ENCODE measurements at places on chromosomes 16 and 17.

DNA sequence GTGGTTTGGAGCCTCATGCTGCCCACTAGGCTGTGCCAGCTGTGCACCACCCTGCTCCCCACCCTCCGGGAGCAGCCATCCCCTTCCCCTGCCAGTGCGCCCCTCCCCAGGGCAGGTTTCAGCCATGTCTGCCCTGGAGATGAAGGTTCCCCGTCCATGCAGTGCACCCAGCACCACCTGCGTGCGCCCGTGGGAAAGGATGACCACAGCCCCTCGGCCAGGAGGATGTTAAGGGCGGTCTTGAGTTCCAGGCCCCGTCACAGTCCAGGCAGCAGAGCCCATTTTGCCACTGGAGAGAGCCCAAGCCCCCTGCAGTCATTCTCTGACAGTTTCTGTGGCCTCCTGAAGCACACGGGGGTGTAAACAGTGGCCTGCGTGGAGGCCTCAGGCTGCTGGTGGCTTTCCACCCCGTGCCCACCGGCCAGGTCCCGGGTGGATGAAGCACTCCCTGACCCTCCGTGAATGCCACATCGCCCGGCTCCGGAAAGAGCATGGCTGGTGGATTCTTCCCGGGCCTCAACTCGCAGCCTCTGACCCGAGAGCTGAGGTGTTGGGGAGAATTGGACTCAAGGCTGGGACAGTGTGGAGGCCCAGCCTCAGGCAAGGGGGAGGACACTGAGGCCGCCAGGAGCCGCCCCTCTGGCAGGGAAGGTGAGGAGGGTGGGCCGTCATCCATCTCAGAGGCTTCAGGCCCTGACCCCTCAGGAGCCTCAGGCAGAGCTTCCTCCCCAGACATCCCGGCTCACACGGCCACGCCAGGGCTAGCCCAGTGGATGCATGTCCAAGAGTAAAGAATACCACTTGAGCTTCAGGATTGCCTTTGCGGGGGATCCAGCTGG lies 69.7 kb upstream of the CHMP6 start:
- peaks cover 74% of the 10 kb centered on the region for H3K36me3 ChIP-seq
- no peaks in the 10 kb centered on the region for H3K27me3 ChIP-seq
- DNase-seq = no peak
- no peaks in the 10 kb centered on the region for H3K4me1 ChIP-seq

DNA sequence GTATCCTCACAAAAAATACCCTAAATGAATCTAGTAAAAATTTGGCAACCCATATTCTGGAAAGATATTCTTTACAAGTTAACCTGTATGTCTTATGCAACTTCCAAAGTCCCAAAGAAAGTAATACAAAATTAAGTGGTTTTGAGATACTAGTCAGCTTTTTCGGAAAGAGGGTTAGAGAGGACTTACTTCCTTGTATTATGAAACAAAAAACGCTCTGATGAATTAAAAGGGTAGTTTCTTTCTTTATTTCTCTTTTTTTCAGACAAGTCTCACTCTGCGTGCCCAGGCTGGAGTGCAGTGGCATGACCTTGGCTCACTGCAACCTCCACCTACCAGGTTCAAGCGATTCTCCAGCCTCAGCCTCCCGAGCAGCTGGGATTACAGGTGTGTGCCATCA lies 51.6 kb downstream of the KANSL1 start:
- no peaks in the 10 kb centered on the region for H3K27me3 ChIP-seq
- peak overlapping the region; percentile 11 for H3K4me3 ChIP-seq
- H3K27ac ChIP-seq = peak overlapping the region; percentile 18
- H3K4me1 ChIP-seq = peaks cover 65% of the 10 kb centered on the region
- peak; percentile 46 for DNase-seq

DNA sequence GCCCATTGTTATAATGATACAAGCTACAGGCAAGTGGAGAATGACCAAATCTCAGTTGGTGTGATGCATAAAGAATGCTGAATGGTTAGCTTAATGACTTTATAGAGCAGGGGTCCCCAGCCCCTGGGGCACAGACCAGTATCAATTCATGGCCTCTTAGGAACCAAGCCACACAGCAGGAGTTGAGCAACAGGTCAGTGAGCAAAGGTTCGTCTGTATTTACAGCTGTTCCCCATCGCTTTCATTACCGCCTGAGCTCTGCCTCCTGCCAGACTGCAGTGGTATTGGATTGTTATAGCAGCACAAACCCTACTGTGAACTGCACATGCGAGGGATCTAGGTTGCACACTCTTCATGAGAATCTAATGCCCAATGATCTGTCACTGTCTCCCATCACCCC lies 114.0 kb upstream of the ZFHX3 start:
- H3K4me1 ChIP-seq = peaks cover 22% of the 10 kb centered on the region
- H3K36me3 ChIP-seq = no peaks in the 10 kb centered on the region
- no peaks in the 10 kb centered on the region for H3K27me3 ChIP-seq
- no peak overlapping the region for H3K4me3 ChIP-seq
- no peak overlapping the region for H3K27ac ChIP-seq

- no peak overlapping the region for H3K4me3 ChIP-seq
- H3K4me1 ChIP-seq = peaks cover 69% of the 10 kb centered on the region
- no peak overlapping the region for H3K27ac ChIP-seq
- DNase-seq = peak; percentile 36
These were observed 95.5 kb downstream of the SDK2 start for GRCh38 chr17:73548620-73549311.

DNA sequence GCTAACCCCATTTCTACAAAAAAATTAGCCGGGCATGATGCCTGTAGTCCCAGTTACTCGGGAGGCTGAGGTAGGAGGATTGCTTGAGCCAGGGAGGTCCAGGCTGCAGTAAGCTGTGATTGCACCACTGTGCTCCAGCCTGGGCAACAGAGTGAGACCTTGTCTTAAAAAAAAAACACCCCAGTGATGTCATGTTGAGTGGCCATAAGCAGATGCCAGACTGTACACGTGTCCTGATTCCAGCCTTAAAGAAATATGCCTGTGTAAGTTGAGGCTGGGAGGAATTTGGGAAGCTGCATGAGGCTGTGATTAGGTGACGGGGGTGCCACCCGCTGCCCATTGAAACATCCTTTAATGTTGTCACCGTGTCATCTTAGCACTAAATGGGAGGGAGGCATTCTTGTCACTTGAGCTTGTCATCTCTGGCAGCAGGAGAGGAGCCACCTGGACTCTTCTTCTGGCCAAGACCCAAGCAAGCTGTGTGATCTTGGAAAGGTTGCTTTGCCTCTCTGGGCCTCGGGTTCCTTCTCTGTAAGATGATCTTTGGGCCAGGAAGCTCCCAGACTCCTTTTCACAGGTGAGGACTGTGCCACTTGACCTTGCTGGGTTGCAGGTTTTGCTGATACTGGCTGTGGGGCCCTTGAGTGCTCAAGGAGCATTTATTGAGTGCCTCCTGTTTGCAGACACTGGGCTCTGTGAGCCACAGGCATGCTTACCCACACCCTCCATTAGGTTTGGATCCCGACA lies 98.3 kb upstream of the CIBAR2 start:
- no peak for DNase-seq
- H3K36me3 ChIP-seq = no peaks in the 10 kb centered on the region
- no peak overlapping the region for H3K27ac ChIP-seq
- H3K27me3 ChIP-seq = no peaks in the 10 kb centered on the region
- no peak overlapping the region for H3K4me3 ChIP-seq

DNA sequence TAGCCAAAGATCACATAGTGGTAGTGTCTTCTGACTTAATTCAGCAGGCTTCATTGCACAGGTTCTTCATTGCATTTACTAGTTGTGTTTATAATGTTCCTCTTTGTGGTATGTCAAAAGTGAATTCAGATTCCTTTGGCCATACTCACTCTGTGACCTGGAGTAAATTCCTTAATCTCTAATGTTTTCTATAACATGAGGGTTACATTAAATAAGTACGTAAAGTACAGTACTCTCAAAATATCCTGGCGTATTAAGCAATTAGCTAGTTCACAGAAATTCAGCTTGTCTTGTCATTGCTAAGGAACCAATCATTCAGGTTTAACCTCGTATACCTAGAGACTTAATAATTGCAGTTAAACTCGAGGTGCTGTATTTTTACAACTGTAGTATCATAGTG lies 4.2 kb downstream of the RPS6KB1 start:
- peaks cover 9% of the 10 kb centered on the region for H3K4me1 ChIP-seq
- H3K27ac ChIP-seq = no peak overlapping the region
- no peak for DNase-seq

GRCh38 chr16:84277244-84277823 lies 17.3 kb upstream of the WFDC1 start:
- peaks cover 4% of the 10 kb centered on the region for H3K27me3 ChIP-seq
- DNase-seq = peak; percentile 65
- no peaks in the 10 kb centered on the region for H3K4me1 ChIP-seq
- no peaks in the 10 kb centered on the region for H3K36me3 ChIP-seq

- no peaks in the 10 kb centered on the region for H3K36me3 ChIP-seq
- H3K27me3 ChIP-seq = peaks cover 1% of the 10 kb centered on the region
- no peak overlapping the region for H3K4me3 ChIP-seq
- DNase-seq = no peak
- no peak overlapping the region for H3K27ac ChIP-seq
These were observed 2.5 kb upstream of the SLC13A2 start for GRCh38 chr17:28470914-28471366.

- no peak overlapping the region for H3K27ac ChIP-seq
- no peaks in the 10 kb centered on the region for H3K27me3 ChIP-seq
- peak overlapping the region; percentile 28 for H3K4me3 ChIP-seq
- DNase-seq = peak; percentile 94
These were observed 2.6 kb upstream of the PITPNC1 start for GRCh38 chr17:67374329-67375053.

GRCh38 chr16:4407543-4408322 lies 8.7 kb downstream of the CORO7 start:
- H3K4me3 ChIP-seq = no peak overlapping the region
- no peak overlapping the region for H3K27ac ChIP-seq
- DNase-seq = no peak
- no peaks in the 10 kb centered on the region for H3K4me1 ChIP-seq

GRCh38 chr17:1896243-1897104 lies 66.7 kb downstream of the RPA1 start:
- H3K4me3 ChIP-seq = no peak overlapping the region
- H3K27ac ChIP-seq = no peak overlapping the region
- no peaks in the 10 kb centered on the region for H3K4me1 ChIP-seq
- no peak for DNase-seq

- no peak within 1 kb of the TSS for H3K4me3 ChIP-seq
- no peaks in the 10 kb centered on the region for H3K36me3 ChIP-seq
- peak; percentile 65 for DNase-seq
- no peaks in the 10 kb centered on the region for H3K4me1 ChIP-seq
- no peaks in the 10 kb centered on the region for H3K27me3 ChIP-seq
These were observed at the start of gene TMEM100 for GRCh38 chr17:55722742-55723487. TSS of gene TMEM100 (minus strand) at chr17:55722864. CDS start at chr17:55721070, 1,794 bp downstream.

DNA sequence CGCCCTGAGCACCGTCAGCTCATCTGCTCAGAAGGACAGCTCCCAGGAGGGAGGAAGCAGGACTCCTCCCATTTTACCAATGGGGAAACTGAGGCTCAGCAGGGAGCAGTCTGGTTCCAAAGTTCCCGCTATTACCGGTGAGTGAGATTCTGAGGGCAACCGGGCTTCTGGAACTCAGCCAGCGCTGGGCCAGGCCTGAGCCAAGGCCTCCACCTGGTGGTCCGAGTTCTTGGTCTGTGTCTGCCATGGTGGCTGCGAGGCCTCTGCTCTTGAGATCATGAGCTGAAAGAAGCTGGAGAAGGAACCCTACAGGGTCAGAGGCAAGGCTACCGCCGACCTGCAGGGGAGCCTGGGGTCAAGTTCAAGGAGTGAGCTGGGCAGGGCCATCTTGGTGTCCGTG lies 110.8 kb upstream of the GSE1 start:
- DNase-seq = no peak
- H3K27me3 ChIP-seq = no peaks in the 10 kb centered on the region
- no peak overlapping the region for H3K27ac ChIP-seq
- no peaks in the 10 kb centered on the region for H3K4me1 ChIP-seq
- no peak overlapping the region for H3K4me3 ChIP-seq

- no peaks in the 10 kb centered on the region for H3K36me3 ChIP-seq
- no peaks in the 10 kb centered on the region for H3K27me3 ChIP-seq
- DNase-seq = no peak
- H3K4me3 ChIP-seq = no peak overlapping the region
These were observed 815.5 kb downstream of the KCNJ18 start for GRCh38 chr17:22507823-22508222.

GRCh38 chr17:81740395-81740961 lies 28.4 kb downstream of the SLC25A10 start:
- peak; percentile 29 for DNase-seq
- H3K27me3 ChIP-seq = peaks cover 18% of the 10 kb centered on the region
- H3K36me3 ChIP-seq = no peaks in the 10 kb centered on the region
- H3K27ac ChIP-seq = no peak overlapping the region
- H3K4me1 ChIP-seq = peaks cover 12% of the 10 kb centered on the region

GRCh38 chr17:74680941-74681340 lies 31.8 kb downstream of the CD300LF start:
- H3K4me1 ChIP-seq = peaks cover 16% of the 10 kb centered on the region
- no peak overlapping the region for H3K27ac ChIP-seq
- no peaks in the 10 kb centered on the region for H3K36me3 ChIP-seq
- no peaks in the 10 kb centered on the region for H3K27me3 ChIP-seq
- no peak for DNase-seq
- no peak overlapping the region for H3K4me3 ChIP-seq

- H3K36me3 ChIP-seq = no peaks in the 10 kb centered on the region
- H3K4me3 ChIP-seq = no peak overlapping the region
- DNase-seq = peak; percentile 68
- H3K4me1 ChIP-seq = peaks cover 6% of the 10 kb centered on the region
- H3K27ac ChIP-seq = no peak overlapping the region
These were observed 12.6 kb upstream of the PYDC1 start for GRCh38 chr16:31229501-31229900.

GRCh38 chr16:8958344-8959167 lies 5.2 kb downstream of the USP7 start:
- peak; percentile 38 for DNase-seq
- no peak overlapping the region for H3K4me3 ChIP-seq
- no peak overlapping the region for H3K27ac ChIP-seq
- no peaks in the 10 kb centered on the region for H3K27me3 ChIP-seq

DNA sequence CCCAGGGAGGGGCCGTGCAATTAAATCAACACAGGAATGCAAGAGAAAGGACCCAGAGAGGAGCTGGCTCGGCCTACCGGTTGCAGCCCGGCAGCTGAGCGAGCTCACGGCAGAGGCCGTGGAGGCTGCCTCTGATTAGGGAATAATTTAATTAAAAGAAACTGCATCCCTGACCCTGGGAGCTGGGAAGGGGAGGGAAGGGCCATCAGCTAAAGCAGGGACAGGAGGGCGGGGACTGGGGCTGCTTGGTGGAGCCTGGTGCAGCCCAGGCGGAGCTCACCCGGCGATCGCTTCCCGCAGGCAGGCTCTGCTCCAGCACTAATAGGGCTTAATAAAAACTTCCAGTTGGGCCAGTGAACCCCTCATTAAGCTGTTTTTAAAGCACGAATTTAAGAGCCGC lies 43.4 kb downstream of the LMF1 start:
- H3K4me1 ChIP-seq = no peaks in the 10 kb centered on the region
- peaks cover 3% of the 10 kb centered on the region for H3K36me3 ChIP-seq
- H3K27ac ChIP-seq = no peak overlapping the region
- no peaks in the 10 kb centered on the region for H3K27me3 ChIP-seq
- DNase-seq = no peak
